ENCODE measurements at places on chromosomes 3 and 15.

DNA sequence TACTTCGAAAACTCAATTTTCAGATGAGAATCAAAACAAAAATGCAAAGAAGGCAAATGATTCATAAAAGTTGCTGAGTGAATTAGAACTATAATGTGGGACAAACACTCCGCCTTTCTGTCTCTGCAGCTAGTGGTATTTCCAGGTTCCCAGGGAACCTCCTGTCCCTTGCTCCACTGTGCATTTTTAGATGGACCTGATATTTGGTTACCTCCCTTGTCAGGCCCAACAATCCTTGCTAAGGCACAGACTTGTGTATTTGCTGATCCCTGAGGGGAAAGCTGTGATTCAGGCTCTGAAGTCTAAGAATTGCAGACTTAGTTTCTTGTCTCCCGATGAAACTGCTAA lies 162.7 kb downstream of the LPP start:
- DNase-seq, result no peak
- H3K36me3 ChIP-seq, result peaks cover 4% of the 10 kb centered on the region
- H3K4me1 ChIP-seq, result peaks cover 34% of the 10 kb centered on the region
- H3K27ac ChIP-seq, result peak overlapping the region; percentile 62

DNA sequence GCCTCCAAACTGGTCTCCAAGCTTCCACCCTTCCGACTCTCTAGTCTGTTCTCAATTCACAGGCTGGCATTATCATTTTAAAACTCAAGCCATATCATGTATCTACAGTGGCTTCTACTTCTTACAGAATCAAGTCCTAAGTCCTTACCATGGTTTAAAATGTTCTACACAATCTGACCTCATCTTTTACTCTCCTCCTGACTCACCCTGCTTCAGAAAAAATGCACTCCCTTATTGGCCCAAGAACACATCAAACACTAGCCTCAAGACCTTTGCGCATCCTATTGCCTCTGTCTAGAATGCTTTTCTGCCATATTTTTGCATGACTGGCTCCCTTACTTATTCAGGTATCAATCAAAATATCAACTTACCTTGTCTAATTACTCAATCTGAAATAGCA lies 11.0 kb downstream of the MRPL3 start:
- H3K36me3 ChIP-seq, result peaks cover 57% of the 10 kb centered on the region
- DNase-seq, result no peak
- no peak overlapping the region for H3K4me3 ChIP-seq

DNA sequence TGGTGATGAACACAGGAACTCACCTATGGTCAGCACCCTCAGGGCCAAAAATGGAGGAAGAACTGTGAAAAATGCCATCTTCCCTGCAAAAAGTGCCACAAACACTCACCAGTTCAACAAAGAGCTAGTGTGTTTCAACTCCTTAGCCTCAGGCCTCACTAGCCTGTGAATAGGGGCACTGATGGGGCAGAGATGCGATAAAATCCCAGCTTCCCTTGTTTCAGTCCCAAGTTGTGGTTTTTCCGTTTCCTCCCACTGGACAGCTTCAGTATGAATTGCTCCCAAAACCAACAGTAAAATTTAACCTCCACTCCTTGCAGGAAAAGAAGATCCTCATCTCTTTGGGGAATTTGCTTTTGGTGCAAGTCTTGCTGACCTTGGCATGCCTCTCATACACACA lies 117.4 kb upstream of the ADAMTS9 start:
- H3K27me3 ChIP-seq, result no peaks in the 10 kb centered on the region
- no peak overlapping the region for H3K4me3 ChIP-seq
- peaks cover 17% of the 10 kb centered on the region for H3K36me3 ChIP-seq
- H3K4me1 ChIP-seq, result peaks cover 14% of the 10 kb centered on the region
- DNase-seq, result no peak
- no peak overlapping the region for H3K27ac ChIP-seq

GRCh38 chr3:175493301-175493700 lies 634.2 kb downstream of the NAALADL2 start:
- H3K27me3 ChIP-seq, result no peaks in the 10 kb centered on the region
- H3K4me3 ChIP-seq, result no peak overlapping the region
- H3K27ac ChIP-seq, result no peak overlapping the region

DNA sequence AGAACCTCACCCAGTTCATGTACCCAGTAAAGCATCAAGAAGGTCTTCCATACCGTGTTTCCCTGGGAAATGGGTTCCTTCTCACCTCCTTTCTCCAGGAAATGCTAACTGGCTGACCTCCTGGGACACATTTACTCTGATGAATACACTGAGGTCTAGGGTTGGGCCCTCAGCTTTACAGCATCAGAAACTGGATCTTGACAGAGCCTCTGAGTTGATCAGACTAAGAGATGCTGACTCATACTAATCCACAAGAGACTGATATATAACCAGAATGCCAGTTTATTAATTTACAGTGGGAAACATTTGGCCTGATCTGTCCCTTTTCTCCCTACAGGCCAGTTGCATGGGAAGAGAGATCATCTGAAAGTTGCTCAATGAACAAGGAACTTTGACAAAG lies 55.8 kb downstream of the GTF2E1 start:
- H3K36me3 ChIP-seq, result no peaks in the 10 kb centered on the region
- DNase-seq, result no peak
- H3K27me3 ChIP-seq, result no peaks in the 10 kb centered on the region
- no peak overlapping the region for H3K4me3 ChIP-seq
- no peak overlapping the region for H3K27ac ChIP-seq

DNA sequence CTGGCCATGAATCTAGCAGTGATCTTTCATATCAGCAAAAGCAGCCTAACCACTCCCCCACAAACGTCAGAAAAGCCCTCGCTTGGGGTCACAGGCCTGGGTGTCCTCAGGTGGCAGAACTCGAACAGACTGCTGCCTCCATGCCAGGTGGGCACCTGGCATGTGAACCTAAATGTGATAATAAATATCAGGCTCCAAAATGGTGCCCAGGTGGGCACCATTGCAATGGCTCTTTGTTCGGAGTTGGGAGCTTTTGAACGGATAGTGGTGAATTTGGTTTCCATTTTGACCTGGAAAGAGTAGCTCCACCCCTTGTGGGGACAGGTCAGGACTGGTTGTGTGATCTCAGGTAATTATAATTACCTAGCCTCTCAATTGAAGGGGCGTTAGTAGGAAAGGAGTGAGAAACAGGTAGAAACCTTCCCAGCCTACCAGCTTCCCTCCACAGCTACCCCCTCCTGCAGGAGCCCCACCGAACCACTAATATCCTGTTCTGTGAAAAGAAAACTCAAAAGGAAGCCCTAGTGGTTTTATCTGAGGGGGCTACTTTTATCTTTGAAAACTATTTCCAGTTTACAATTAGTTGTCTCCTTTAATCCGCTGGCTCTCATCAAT lies 18.1 kb downstream of the MYO1E start:
- no peaks in the 10 kb centered on the region for H3K4me1 ChIP-seq
- no peak for DNase-seq
- H3K4me3 ChIP-seq, result no peak overlapping the region
- no peaks in the 10 kb centered on the region for H3K27me3 ChIP-seq
- H3K36me3 ChIP-seq, result peaks cover 8% of the 10 kb centered on the region

- peak; percentile 50 for DNase-seq
- peaks cover 18% of the 10 kb centered on the region for H3K4me1 ChIP-seq
- no peaks in the 10 kb centered on the region for H3K36me3 ChIP-seq
- no peak overlapping the region for H3K4me3 ChIP-seq
Observed at GRCh38 chr15:68641376-68641775, 62.6 kb downstream of the CORO2B start.

DNA sequence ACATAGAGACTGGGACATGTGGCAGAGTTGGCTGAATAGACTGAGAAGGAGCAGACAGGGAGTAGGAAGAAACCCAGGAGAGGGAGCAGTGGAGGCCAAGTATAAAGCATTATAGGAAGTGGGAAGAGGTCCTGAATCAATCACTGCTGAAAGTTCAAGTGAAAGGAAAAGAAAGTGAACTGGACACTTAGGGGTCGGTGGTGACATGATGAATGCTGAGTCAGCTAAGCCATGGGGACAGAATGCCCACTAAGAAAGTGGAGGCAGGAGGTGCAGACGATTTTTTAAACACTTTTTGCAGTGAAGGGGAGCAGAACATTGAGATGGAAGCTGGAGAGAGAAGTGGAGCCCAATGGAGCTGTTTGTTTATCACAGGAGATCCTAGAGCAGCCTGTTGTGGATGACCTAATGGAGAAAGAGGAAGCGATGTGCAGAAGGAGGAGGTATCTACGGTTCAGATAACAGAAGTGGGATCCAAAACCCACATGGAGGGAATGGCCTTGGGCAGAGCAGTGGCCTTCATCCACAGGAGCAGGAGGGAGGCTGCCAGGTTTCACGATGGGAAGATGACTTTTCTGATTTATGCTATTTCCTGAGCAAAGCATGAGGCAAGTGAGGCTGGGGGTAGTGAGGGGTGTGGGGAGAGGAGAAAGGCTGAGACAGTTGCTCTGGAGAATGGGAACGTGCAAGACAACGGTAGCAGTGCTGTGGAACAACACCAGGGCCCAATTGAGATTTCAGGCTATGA lies 208.2 kb downstream of the RPLP1 start:
- no peak overlapping the region for H3K27ac ChIP-seq
- no peaks in the 10 kb centered on the region for H3K36me3 ChIP-seq
- no peak overlapping the region for H3K4me3 ChIP-seq
- peaks cover 5% of the 10 kb centered on the region for H3K4me1 ChIP-seq
- H3K27me3 ChIP-seq, result no peaks in the 10 kb centered on the region
- DNase-seq, result no peak

DNA sequence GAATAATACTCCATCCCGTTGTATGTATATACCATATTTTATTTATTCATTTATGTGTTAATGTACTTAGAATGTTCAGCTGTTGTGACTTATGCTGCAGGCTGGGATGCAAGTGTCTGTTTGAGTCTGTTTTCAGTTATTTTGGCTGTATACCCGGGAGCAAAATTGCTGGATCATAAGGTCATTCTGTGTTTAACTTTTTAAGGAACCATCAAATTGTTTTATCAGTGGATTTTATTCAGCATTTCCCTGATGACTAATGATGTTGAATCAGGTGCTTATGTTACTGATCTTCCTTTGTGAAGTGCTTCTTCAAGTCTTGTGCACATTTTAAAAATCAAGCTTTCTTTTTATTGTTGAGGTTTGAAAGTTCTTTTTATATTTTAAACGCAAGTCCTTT lies 118.1 kb downstream of the SLC25A26 start:
- no peaks in the 10 kb centered on the region for H3K27me3 ChIP-seq
- no peak overlapping the region for H3K4me3 ChIP-seq
- H3K27ac ChIP-seq, result no peak overlapping the region
- no peaks in the 10 kb centered on the region for H3K4me1 ChIP-seq
- no peak for DNase-seq

DNA sequence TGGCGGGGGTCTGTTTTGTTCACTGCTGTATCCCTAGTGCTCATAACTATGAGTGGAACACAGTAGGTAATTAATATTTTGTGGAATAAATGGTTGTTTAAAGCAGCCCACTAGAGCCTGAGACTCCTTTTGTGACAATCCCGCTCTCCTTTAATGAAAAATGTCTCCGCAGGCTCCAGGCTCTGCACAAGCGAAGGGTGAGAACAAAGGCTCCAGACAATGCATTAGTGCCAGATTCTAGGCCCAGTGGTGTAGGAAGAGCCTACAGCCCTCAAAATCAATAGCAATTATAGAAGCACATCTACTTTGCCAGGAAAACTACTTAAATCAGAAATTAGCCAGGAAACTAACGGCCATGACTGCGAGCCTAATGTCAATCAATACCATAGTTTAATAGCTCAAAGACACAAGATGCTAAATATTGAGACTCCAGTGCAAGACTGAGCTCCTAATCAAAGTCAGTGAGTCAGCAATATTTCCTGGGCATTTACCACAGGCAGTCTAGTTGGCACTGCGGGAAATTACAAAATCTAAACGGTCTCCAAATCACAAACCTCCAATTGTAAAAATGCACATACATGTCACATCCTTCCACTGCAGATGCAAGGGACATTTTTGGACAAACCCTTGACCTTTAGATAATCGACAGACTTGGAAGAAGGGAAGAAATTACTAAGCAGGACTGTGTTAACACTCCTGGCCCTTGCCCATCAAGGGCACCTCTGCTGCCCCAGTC lies 2.3 kb downstream of the ANXA2 start:
- H3K27me3 ChIP-seq, result no peaks in the 10 kb centered on the region
- H3K27ac ChIP-seq, result peak overlapping the region; percentile 96
- H3K4me3 ChIP-seq, result peak overlapping the region; percentile 96
- no peaks in the 10 kb centered on the region for H3K36me3 ChIP-seq
- DNase-seq, result no peak

GRCh38 chr3:64806668-64807605 lies 119.1 kb upstream of the ADAMTS9 start:
- H3K4me3 ChIP-seq, result no peak overlapping the region
- DNase-seq, result no peak
- peaks cover 1% of the 10 kb centered on the region for H3K36me3 ChIP-seq
- H3K27ac ChIP-seq, result no peak overlapping the region

- no peak overlapping the region for H3K4me3 ChIP-seq
- no peak overlapping the region for H3K27ac ChIP-seq
- no peaks in the 10 kb centered on the region for H3K36me3 ChIP-seq
- H3K27me3 ChIP-seq, result no peaks in the 10 kb centered on the region
- no peak for DNase-seq
Observed at GRCh38 chr3:128198313-128198712, 45.0 kb downstream of the EEFSEC start.

DNA sequence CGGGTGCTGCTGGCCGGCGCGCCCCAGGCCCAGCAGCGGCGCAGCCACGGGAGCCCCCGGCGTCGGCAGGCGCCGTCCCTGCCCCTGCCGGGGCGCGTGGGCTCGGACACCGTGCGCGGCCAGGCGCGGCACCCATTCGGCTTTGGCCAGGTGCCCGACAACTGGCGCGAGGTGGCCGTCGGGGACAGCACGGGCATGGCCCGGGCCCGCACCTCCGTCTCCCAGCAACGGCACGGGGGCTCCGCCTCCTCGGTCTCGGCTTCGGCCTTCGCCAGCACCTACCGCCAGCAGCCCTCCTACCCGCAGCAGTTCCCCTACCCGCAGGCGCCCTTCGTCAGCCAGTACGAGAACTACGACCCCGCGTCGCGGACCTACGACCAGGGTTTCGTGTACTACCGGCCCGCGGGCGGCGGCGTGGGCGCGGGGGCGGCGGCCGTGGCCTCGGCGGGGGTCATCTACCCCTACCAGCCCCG lies 777 bp downstream of the LOXL1 start:
- H3K4me1 ChIP-seq, result peaks cover 77% of the 10 kb centered on the region
- peak overlapping the region; percentile 98 for H3K27ac ChIP-seq
- H3K4me3 ChIP-seq, result peak overlapping the region; percentile 85
- DNase-seq, result peak; percentile 48
- H3K36me3 ChIP-seq, result no peaks in the 10 kb centered on the region

DNA sequence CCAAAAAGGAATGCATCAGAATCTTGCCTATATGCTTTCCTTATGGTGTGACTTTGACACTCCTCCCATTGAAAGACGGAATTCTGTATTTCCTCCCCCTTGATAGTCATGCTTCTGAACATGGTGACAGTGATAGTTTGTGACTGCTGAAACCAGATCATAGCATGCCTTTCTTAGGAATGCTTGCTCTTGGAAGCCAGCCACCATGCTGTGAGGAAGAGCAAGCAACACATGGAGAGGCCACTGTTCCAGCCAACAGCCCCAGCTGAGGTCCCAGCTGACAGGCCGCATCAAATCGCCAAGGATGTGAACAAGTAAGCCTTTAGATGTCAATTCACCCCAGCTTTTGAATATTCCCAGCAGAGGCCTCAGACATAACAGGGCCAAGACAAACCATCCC lies 100.1 kb downstream of the IGF2BP2 start:
- H3K27me3 ChIP-seq, result no peaks in the 10 kb centered on the region
- DNase-seq, result no peak
- no peaks in the 10 kb centered on the region for H3K36me3 ChIP-seq

- peaks cover 43% of the 10 kb centered on the region for H3K36me3 ChIP-seq
- DNase-seq, result peak; percentile 53
- no peaks in the 10 kb centered on the region for H3K27me3 ChIP-seq
- H3K27ac ChIP-seq, result no peak overlapping the region
Observed at GRCh38 chr15:80977627-80978036, 12.0 kb downstream of the MESD start.
